ENCODE measurements at places on chromosomes 1 and 21. TPM values are rescaled to one million over a fixed set of nuclear protein-coding genes. Genes with fewer than 3 reads are reported as not detected.

Gene FLG
- total RNA-seq: not detected

- DNase-seq: no peak
These were observed 11.4 kb upstream of the SPSB1 start for GRCh38 chr1:9281071-9281827.

Gene S100A12
- total RNA-seq: 22.8 TPM

Gene BACE2
- total RNA-seq: 20.9 TPM

Gene FAM78B
- total RNA-seq: 1.2 TPM

GRCh38 chr1:77783141-77783540 lies 3.7 kb downstream of the MIGA1 start:
- no peak for DNase-seq

Data from upper lobe of right lung (tissue), 1 donor.